ENCODE measurements at places on chromosomes 12 and 14. TPM values are rescaled to one million over a fixed set of nuclear protein-coding genes. Genes with fewer than 3 reads are reported as not detected.

- DNase-seq: peak; percentile 68
These were observed 721 bp downstream of the CABP1 start for GRCh38 chr12:120640861-120641833.

DNA sequence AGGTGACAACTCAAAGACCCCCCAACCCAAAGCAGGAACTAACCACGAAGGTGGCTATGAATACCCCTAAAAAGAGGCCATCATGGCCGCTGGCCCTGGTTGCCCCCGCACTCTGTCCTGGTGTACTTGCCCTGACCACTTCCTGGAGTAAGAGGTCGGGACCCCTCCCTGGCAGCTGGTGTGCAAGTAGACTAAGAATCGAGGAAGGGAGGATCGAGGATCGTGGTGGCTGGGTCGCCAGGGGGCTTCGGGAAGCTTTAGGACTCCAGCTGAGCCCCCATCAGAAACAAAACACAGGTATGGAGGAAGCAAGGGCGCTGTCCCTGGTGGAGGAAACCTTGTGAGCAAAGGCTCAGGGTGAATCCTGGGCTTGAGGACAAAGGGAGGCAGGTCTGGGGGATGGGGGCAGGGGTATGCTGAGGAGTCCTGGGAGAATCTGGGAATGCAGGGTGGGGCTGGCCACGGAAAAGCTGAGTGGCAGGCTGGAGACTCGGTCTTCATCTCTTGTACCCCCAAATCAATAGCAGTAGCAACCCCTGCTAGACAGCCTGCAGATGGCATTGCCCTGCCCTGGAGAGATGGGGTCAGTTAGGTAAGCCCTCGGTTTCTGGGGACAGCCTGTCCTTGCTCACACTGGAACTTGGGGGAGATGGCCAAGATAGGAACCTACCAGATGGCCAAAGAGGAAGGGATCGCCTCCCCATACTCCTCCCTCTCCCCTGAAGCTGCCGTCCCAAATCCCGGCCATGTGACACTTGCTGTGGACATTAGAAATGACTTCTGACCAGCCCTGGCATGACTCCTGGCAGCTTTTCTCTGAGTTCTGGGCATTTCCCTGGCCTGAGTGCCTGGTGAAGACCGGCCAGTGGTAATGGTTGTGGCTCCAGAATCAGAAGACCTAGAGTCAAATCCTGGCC, 45.3 kb upstream of the ESRRB start:
- no peak for DNase-seq

GRCh38 chr12:113087193-113087592, 30.7 kb downstream of the DTX1 start:
- no peak for DNase-seq

DNA sequence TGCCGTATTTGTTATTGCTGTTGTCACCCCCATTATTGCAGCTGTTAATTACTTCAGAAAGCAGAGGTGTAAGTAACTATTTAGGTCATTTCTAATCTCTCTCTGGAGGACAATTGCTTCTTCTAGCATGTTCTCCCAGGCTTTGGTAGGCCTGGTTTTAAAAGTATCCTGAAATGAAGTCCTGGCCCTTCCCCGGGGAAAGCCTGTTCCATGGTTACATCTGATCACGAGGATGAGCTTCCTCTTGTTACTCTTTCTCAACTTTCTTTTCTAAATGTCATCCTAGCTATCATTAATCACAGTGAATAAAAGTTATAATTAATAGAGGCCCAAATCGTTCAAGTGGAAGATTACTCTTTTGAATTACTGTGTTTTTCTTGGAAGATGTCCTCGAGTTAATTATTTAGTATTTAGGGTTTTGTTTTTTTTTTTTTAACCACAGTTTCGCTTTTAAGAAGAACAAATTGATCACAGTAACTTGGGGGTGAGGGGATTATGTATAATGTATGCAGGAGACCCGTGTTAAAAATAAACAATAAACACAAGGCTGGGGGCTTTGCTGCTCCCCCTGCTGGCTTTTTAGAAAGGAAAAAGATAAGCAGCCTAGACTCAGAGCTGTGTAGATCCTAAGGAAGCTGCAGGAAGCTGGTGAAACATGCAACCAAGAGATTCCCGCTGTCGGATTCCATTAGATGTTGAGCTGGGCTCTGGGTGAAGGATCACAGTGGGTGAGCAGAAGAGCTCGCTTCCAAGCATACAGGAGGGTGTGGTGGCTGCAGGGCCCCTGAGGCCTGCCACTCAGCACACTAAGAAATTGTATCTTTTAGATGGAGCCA, 420.1 kb downstream of the FUT8 start:
- no peak for DNase-seq

DNA sequence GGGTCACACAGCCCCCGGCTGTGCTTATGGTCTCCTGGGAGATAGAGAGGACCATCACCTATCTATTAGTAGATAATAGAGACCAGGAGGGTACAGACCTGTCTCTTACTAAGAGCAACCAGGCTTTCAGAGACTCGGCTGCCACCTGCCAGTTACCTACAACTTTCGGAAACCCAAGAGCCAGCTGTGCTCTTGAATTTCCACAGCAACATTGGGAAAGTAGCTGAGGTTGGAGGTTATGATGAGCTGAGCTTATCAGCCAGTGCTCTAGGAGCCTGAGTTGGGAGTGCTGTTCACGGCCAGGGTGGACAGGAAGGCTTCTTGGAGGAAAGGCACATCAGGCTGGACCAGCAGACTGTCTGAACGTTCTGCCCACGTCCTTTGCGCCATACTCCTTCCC, 67.6 kb downstream of the RIN3 start:
- DNase-seq: peak; percentile 12

The ANKRD33 gene
- total RNA-seq: 0.76 TPM

DNA sequence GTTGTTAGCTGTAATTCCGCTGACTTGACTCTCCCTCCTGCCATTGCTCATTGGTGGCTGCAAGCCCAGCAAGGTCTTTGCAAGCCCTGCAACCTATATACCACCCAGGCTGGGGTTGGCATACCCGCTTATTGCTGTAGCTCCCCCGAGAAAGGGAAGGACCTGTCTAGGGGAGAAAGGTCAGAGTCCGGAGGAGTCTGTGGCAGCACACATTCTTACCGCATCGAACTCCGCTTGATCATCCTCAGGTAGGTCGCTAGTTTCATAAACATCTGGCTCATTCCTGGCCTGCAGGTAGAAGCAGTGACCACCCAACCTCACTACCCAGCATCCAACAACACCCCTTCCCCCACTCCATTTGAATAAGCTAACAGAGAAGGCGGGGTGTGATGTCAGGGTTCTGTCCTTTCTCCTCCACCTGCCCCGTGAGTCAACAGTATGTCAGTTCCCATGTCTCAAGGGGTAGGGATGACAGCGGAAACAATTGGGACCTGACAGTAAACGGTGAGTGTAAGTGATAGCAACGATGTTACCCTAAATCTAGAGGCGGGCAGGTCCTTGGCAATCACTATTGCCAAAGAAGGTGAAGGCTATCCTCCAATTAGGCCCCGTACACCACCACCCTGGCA, 1.1 kb downstream of the DCTN2 start:
- DNase-seq: no peak

GRCh38 chr14:96793547-96793946, 3.6 kb upstream of the VRK1 start:
- DNase-seq: no peak

The WIF1 gene
- 0.76 TPM for total RNA-seq

DNA sequence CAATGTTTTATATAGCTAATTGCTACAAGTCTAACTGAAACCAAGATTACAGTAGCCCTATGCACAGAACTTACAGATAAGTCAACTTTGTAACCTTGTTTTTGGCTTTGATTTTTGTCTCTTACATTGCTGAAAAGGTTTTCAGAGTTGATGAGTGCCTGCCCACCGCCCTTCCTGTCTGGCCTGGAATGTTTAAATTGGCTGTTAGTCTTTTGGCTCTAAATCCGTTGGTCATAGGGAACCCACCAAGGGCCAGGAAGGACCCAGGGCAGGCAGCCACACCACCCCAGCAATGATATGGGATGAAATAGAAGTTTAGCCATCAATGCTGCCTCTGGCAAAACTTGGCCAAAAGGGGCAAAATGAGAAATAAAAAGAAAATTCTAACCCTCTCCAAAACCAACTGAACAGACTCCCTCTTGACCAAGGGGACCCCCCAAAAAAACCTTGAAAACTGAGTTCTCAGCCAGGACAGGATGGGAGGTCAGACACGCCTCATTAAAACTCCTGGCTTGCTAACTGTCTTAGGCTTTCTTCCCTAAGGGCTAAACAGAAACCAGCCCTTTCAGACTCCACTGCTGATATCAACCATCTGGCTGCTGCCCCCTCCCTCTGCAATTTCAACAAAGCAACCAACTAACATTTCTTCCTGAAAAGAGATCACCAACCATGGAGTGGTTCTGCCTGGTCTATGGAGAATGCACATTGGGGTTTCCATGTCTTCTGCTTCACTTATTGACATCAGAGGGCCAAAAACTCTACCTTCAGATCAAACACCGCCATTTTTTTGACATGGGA, 242.1 kb upstream of the NOS1 start:
- DNase-seq: no peak

DNA sequence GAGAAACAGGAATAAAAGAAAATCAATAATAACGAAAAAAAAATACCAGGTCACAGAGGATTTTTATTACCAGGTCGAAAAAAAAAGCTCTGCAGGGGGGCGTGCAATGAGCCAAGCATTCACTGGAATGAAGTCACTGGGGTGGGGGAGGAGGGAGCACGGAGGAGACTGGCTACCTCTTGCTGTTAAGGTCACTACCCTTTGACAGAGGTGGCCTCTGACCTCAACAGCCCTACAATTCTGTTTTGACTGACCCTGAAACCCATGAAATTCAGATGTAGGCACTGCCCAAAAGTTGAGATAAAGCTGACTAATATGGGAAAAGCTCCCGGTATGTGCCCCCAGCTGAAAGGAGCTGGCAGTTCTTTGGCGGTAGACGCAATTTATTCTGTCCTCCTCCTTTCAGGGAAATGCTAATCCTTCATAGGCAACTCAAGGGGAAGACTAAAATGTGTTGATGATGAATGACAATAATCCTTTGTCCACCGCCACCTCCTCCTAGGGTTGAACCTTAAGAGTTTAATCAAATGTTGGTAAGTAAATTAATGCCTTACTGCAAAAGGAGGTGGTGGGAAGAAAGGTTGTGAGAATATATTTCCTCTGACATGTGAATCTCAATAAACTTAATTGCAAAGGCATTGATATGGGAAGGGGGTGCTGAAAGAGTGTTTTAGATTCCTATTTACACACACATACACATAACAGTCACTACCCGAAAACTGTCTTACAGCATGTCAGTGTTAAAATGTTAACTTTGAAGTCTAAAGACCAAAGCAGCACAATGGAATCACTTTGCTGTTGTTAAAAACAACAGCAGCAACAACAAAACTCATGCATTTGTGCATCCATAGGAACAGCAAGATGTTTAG, 6.3 kb upstream of the RIC8B start:
- no peak for DNase-seq

DNA sequence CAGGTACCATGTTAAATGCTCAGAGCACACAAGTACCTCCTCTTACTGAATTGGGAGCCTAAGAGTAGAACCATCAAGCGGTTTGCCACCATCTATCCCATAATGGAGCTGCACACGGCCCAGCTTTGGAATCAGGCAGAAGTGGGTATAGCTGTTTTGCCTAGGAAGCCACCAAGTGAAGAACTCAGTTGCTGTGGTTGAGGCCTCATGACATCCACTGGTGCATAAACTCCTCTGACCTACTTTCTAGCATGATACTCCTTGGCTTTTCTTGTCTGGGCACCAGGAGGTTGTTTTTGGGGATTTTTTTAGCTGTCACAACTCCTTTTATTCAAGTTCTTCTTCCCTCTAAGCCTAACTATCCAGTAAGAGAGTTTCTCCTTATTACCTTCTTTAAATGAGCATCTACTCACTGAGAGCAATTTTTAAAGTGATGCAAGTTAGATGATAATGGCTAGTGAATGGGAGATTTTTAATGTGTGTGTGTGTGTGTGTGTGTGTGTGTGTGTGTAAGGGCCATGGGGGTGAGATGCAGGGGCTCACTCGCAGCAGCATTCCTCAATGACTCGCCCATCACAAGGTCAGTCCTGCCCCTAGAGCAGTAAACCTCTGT, 20.9 kb upstream of the KRAS start:
- DNase-seq: no peak

The TSPAN19 gene
- total RNA-seq: 0.58 TPM

GRCh38 chr14:33700052-33700451, 250.8 kb downstream of the EGLN3 start:
- DNase-seq: no peak

DNA sequence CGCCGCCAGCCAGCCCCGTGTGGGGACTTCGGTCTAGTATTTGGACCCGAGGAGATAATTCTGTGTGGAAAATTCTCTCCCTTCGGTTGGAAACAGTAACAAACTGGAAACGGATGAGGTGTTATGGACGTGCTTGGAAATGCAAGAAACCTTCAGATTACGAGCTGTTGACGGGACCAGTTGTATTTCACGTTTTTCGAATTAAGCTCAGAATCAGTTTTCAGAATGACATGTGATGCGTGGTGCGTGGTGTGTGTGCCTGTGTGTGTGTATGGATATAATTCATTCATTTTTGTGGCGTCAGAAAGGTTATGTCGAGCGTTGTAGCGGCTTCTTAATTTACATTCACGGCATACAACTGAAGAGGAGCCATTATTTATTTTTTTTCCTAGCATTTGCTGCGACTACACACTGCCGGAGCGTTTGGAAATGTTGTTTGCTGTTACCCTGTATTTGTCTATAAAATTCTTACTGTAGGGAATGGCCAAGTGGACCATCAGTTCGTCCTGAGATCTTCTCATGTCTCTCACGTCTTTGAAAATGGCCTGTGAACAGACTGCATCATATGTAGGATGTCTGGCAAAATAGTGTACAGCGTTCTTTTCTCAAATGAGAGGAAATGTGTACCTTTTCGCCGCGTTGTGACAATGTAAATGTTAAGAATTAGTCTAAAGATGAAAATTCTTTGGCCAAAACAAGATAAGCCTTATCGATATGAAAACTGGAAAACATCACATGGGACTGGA, 1.3 kb downstream of the TRAF3 start:
- DNase-seq: no peak

- no peak for DNase-seq
These were observed 9.4 kb downstream of the ART4 start for GRCh38 chr12:14833952-14834351.

DNA sequence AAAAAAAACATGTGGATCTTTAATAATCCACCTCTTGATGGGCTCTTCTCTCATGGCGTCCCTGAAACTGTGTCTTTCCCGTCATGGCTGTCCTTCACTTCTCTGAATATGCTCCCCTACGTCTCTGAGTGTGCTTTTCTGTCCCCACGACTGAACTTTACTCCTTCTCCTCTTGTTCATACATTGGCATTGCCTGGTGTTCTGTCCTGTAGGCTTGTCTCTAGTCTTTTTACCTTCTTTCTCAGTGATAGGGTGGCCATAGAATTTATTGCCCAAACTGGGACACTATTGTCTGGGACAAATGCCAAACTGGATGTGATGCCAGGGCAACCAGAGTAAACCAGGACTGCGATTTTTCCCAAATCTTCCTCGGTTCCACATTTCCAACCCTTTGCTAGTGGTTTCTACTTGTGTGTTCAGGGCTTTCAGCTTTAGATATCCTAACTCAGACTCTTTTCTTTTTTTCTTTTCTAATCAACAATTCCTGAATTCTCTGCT, 202.2 kb downstream of the ATP23 start:
- DNase-seq: no peak

The TTLL5 gene
- total RNA-seq: 44.0 TPM

GRCh38 chr12:30979371-30980259, 53.1 kb downstream of the TSPAN11 start:
- no peak for DNase-seq

The ACTN1 gene
- 216 TPM for total RNA-seq

The MYH6 gene
- total RNA-seq: not detected

GRCh38 chr12:93274937-93275336, 102.8 kb upstream of the NUDT4 start:
- no peak for DNase-seq

The FITM1 gene
- total RNA-seq: 0.76 TPM

- no peak for DNase-seq
These were observed 16.8 kb downstream of the FOXN4 start for GRCh38 chr12:109292342-109292711.

The ESR2 gene
- 0.76 TPM for total RNA-seq

The KRT3 gene
- total RNA-seq: not detected
